ENCODE measurements at places on chromosomes 1 and 21.

DNA sequence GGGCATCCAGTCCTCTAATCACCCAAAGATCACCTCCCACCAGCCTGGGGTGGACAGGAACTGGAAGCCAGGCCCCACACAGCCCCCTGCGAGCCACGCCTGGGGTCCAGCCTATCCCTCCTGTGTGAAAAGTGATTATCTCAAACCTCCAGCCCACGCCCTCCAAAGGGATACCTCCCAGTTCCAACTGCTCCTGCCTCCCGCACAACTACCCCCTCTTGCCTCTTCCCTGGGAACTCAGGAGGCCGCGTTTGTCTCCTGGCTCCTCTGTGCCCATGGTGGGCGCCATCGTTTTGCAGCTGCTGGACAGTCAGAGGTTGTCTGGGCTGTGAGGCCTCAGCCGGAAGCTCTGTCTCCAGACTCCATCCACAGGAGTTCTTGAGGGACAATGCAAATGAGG lies 305.9 kb downstream of the AJAP1 start:
- DNase-seq, result no peak

DNA sequence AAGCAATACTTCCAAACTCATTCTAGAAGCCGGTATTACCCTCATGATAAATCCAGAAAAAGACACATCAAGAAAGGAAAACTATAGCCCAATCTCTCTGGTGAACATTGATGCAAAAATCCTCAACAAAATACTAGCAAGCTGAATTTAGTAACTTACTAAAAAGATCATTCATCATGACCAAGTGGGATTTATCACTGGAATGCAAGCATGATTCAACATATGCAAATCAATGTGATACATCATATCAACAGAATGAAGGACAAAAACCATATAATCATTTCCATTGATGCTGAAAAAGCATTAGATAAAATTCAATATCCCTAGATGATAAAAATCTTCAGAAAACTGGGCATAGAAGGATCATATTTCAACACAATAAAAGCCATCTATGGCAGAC lies 402.9 kb downstream of the TGFB2 start:
- DNase-seq, result no peak

DNA sequence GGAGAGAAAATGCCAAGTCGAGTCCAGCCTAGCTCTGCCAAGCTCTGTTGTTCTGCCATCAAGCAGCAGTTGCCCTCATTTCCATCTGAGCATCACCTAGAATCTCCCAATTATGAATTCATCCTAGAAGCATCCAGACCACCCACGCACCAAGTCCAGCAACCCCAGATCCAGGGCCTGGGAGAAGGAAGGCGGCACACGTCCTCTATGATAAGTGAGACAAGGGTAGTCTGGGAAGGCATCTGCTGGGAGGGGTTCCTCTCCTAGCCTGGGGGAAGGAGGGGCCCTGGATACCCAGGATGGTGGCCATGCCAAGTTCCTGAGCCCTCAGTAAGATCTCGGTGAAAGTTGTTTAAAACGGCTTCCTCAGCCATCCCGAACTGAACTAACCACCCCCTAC lies 70.7 kb downstream of the VWA5B1 start:
- DNase-seq, result no peak

- no peak for DNase-seq
Measured at GRCh38 chr1:229859026-229859425, 208.0 kb upstream of the GALNT2 start.

DNA sequence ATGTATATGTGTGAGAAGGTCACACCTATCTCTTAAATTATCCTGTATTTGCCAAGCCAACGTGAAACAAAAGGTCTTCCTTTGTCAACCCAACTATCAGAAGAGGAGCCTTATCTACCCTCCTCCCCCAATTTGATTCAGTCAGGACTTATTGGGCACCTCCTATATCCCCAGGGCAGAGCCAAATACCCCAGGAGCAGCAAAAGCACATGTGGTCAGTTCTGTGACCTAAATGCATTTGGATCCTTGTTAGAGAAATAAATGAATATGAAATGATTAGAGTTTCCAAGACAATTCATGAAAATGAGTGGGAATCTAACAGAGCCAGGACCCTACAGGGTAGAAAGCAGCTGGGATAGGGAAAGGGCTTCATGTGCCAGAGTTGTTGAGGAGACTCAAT lies 37.0 kb upstream of the KCND3 start:
- no peak for DNase-seq

GRCh38 chr1:182137546-182137945 lies 76.0 kb upstream of the ZNF648 start:
- no peak for DNase-seq

DNA sequence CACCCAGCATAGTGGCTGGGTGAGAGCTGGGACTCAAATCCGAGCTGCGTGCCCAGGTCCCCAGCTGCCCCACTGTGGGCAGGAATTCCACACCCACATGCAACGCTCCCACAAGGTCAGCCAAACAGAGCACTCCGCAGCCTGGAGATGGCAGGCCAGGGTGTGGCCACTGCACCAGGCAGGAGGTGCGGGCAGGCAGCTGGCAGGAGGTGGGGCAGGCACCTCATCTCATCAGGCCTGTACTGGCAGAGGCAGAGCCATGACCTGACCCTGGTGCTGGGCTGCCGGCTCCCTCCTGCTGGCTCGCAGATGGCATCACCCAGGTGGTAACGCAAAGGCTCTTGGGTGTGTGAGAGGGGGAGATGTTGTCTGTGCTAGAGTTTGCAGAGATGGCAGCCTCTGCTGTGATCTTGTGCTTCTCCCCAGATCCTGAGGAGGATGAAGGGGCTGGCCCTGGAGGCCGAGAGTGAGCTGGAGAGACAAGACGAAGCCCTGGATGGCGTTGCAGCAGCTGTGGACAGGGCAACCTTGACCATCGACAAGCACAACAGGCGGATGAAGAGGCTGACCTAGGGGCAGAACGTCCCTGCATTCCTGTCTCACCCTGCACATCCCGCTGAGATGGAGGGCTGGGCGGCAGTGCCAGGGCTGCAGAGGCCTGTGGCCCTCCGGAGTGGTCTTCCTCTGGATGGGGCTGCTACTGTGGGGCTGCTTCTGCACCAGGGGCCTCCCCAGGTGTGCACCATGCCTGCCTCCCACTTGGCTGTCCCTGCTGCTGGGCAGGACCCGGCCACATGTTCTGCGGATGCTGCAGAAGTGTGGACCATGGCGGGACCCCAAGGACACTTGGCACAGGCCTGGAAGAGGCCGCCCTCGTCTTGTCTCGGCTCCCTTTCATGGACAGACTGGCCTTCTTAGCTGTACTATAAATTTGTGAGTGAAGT lies 35.1 kb upstream of the PRSS38 start:
- DNase-seq, result no peak

GRCh38 chr1:59354709-59355337 lies 57.9 kb downstream of the FGGY start:
- DNase-seq, result no peak

- no peak for DNase-seq
Measured at GRCh38 chr21:18608226-18608625, 204.6 kb upstream of the TMPRSS15 start.

DNA sequence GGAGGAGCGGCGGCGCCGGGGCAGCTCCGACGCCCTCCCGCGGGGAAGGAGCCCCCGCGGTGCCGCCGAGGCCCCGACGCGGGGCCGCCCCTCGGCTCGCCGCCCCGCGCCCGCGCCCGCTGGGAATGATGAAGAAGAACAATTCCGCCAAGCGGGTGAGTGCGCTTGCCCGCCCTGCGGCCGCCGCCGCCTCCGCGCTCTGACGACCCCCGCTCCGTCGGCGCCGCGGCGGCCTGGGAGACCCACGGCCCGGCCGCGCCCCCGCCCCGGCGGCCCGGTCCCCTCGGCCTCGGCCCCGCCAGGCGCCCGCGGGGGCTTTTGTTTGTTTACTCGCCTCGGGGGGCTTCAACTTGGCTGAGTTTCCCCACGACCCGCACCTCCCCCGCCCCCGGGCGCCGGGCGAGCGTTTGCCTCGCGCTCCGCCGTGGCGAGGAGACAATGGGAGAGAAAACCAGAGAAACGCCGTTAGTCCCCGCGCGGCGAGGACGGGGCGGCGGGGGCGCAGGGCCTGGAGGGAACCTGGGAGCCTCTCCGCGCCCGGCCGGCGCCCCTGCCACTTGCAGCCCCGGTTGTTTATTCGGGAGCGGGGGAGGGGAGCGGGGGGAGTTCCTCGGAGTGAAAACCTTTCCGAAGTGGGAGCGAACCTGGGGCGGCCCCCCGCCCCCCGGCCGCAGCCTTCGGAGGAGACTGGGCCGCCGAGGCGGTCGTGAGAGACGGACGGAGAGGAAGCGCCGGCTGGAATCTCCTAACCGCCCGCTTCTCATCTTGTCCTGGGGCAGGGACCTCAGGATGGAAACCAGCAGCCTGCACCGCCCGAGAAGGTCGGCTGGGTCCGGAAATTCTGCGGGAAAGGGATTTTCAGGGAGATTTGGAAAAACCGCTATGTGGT lies 661 bp downstream of the PLEKHO1 start:
- DNase-seq, result no peak

GRCh38 chr21:45941717-45942546 lies 39.6 kb upstream of the COL6A1 start:
- DNase-seq, result no peak

- no peak for DNase-seq
Measured at GRCh38 chr1:226691247-226691646, 47.8 kb downstream of the ITPKB start.

DNA sequence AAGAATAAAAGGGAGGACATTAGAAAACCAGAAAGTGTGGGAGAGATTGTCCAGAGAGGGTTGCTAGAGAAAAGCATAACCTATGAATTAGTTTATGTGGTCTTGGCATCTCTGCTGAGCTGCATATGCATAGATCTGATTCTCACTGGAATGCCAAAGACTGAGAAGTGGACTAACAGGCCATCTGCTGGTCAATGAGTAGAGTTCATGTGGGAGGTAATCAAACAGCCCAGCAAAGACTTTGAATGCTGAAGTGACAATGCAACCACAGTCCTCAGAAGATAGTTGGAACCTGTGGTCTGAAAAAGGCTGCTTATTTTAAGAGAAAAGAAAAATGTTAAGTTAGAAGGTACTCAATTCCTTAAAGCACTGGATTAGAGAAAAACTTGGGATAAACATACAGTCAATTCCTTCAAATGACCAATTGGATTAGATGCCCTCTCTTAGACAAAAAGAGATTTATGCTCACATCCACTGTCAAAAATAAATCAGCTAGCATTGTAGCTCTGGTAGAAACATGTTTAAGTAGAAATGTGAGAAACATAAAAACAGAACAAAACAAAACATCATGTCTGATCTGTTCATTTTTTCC lies 382.8 kb downstream of the AMY1C start:
- peak; percentile 41 for DNase-seq

GRCh38 chr1:19468397-19468956 lies 16.9 kb downstream of the CAPZB start:
- no peak for DNase-seq

GRCh38 chr1:241614144-241614543 lies 26.0 kb downstream of the CHML start:
- no peak for DNase-seq

GRCh38 chr1:245304698-245305097 lies 149.9 kb downstream of the KIF26B start:
- no peak for DNase-seq

GRCh38 chr1:14748977-14749376 lies 150.5 kb downstream of the KAZN start:
- no peak for DNase-seq

DNA sequence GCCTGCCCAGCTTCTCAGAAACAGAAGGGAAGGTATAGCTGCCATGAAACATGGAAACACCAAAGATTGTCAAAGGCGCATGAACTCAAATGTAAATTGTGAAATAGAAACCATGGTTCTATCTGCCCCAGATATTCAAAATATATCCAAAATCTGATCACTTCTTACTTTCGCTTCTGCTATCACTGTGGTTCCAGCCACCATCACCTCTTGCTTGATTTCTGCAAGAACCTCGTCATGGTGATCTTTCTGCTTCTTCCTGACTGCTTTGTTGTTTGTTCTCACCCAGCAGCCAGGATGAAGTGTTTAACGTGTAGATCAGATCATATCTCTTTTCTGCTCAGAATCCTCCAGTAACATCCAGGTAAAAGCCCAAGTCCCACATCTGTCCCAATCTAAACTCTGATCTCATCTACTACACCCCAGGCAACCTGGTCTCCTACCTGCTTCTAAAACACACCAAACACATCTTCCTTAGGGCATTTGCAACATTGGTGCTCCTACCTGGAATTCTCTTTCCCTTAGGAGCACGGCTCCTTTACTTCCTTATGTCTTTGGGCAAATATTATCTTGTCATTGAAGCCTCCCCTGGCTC lies 10.5 kb upstream of the LMO4 start:
- no peak for DNase-seq

GRCh38 chr1:26986658-26987057 lies 6.8 kb upstream of the TRNP1 start:
- no peak for DNase-seq

DNA sequence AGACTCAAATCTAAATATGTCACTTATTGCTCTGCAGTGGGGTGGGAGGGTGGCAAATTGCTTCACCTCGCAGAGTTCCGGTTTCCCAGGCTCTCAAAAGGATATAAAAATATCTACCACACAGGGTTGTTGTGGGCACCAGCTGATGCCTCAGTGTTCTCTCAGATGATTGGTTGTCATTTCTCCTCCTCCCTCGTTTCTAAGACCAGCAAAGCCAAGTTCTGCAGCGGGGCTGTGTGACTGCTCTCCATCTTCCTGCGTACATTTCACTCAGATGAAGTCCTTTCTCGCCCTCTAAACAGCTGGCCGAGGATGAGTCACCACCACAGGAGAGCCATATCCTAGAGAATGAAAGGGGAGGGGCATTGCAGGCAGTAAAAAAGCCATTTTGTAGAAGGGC lies 35.0 kb upstream of the VWA5B1 start:
- DNase-seq, result no peak

DNA sequence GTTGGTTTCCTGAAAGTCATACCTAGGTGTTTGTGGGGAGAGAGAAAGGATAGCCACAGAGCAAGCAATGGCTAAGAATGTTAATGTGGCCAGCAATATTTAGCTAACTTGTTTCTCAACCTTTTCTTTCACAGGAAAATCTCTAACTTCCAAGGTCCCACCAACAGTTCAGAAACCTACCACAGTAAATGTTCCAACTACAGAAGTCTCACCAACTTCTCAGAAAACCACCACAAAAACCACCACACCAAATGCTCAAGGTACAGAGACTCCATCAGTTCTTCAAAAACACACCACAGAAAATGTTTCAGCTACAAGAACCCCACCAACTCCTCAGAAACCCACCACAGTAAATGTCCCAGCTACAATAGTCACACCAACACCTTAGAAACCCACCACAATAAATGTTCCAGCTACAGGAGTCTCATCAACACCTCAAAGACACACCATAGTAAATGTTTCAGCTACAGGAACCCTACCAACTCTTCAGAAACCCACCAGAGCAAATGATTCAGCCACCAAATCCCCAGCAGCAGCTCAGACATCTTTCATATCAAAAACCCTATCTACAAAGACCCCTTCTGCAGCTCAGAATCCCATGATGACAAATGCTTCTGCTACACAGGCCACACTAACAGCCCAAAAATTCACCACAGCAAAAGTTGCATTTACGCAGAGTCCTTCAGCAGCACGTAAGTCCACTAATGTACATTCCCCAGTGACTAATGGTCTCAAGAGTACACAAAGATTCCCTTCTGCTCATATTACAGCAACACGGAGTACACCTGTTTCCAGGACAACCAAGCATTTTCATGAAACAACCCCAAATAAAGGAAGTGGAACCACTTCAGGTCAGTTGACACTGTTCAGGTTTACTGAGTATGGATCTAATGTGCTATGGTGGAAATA lies 15.3 kb downstream of the CD55 start:
- no peak for DNase-seq

- no peak for DNase-seq
Measured at GRCh38 chr1:1021010-1021919, 1.3 kb downstream of the AGRN start.

- no peak for DNase-seq
Measured at GRCh38 chr1:46274225-46275029, 26.9 kb downstream of the RAD54L start.

- DNase-seq, result peak; percentile 67
Measured at GRCh38 chr1:151945725-151946722, 36.7 kb upstream of the THEM4 start.

All from iPS DF 6.9 (cell line).